ENCODE measurements at places on chromosomes 2 and 18. TPM values are rescaled to one million over a fixed set of nuclear protein-coding genes. Genes with fewer than 3 reads are reported as not detected.

CHCHD5 gene
- 9.5 TPM for total RNA-seq

GRCh38 chr2:23423873-23424680 is 39.1 kb downstream of the KLHL29 start:
- no peak overlapping the region for H3K4me3 ChIP-seq
- H3K36me3 ChIP-seq: no peaks in the 10 kb centered on the region
- DNase-seq: no peak

- no peaks in the 10 kb centered on the region for H3K27me3 ChIP-seq
- DNase-seq: no peak
- H3K4me1 ChIP-seq: peaks cover 7% of the 10 kb centered on the region
These were observed 30.0 kb downstream of the NGEF start for GRCh38 chr2:232982926-232983668.

DCC gene
- total RNA-seq: not detected

GRCh38 chr2:200483729-200484198 is 26.1 kb downstream of the KCTD18 start:
- H3K27me3 ChIP-seq: no peaks in the 10 kb centered on the region
- H3K4me1 ChIP-seq: no peaks in the 10 kb centered on the region

DNA sequence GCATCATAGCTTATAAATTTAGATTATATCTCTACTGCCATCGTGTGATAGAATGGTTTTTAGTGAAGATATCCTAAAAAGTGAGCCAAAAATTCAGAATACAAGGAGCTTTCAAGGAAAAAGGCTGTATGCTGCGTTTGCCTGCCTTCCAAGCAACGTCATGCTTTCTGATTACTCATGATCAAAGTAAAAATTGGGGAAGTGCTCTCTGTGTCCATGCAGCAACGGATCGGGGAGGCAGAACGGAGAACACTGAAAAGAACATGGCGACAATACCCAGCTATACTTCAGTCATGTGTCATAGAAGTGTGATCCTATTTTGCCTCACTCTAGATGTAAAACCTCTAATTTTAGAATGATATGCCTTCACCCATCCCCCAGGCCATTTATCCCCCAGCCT is 185.7 kb downstream of the SUCLG1 start:
- H3K27ac ChIP-seq: no peak overlapping the region
- H3K27me3 ChIP-seq: no peaks in the 10 kb centered on the region
- no peaks in the 10 kb centered on the region for H3K4me1 ChIP-seq
- no peaks in the 10 kb centered on the region for H3K36me3 ChIP-seq
- no peak overlapping the region for H3K4me3 ChIP-seq
- DNase-seq: no peak

DNA sequence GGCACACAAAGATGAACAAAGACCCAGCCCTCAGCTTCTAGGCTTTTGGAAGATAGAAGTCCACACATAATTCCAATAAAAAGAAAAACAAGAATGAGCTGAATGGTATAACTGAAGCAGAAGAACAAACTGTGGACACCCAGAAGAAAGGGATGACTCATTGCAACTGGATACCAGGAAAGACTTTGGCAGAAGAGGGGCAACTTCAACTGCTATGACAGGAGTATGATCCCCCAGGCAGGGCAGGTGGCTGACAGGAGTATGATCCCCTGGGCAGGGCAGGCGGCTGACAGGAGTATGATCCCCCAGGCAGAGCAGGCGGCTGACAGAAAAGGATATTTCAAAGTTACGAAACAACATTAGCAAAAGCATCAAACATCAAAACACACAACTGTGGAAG is 21.6 kb downstream of the PID1 start:
- H3K27ac ChIP-seq: no peak overlapping the region
- H3K36me3 ChIP-seq: no peaks in the 10 kb centered on the region
- H3K27me3 ChIP-seq: no peaks in the 10 kb centered on the region
- no peaks in the 10 kb centered on the region for H3K4me1 ChIP-seq

PASK gene
- total RNA-seq: 31.7 TPM

RTKN gene
- total RNA-seq: 16.5 TPM

HSBP1L1 gene
- total RNA-seq: 13.6 TPM

GRCh38 chr2:60459851-60460250 is 93.6 kb downstream of the BCL11A start:
- no peak overlapping the region for H3K4me3 ChIP-seq
- H3K27me3 ChIP-seq: no peaks in the 10 kb centered on the region
- H3K4me1 ChIP-seq: peaks cover 8% of the 10 kb centered on the region
- no peak overlapping the region for H3K27ac ChIP-seq
- no peak for DNase-seq
- peaks cover 17% of the 10 kb centered on the region for H3K36me3 ChIP-seq

DNA sequence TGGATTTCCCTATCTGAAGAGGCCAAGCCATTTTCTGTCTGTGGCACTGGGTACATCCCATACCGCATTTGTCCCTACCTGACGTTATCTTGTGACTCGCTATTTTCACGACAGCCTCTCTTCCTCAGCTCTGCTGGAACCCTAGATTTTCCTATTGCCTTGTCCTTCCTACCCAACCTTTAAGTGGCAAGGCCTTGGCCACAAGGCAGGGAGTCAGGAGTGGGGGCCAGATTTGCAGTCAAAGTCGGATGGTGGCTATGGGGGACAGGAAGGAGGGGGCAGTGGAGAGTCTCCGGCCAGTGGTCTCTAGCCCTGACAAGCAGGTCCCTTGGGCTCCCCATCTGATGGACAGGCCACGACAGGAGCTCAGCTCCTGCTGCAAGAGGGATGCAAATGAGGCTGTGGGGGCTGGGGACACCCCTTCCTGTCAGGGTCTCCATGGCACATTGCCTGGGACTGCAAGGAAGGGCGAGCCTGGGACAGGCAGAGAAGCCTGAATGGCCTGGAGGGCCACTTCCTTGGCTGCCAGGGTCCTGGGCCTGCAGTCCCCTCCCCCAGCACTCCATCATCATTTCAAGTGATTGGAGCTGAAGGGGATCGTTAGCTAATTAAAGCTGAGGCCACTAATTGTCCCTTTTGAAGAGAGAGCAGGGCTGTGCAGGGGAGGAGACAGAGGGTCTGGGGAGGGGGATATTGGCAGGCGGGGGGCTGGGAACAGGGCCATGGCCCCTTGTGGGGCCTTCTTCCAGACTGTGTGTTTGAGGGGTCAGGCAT is 6.3 kb upstream of the ECEL1 start:
- no peaks in the 10 kb centered on the region for H3K27me3 ChIP-seq
- no peaks in the 10 kb centered on the region for H3K36me3 ChIP-seq
- no peaks in the 10 kb centered on the region for H3K4me1 ChIP-seq
- no peak for DNase-seq
- no peak overlapping the region for H3K27ac ChIP-seq
